ENCODE measurements at places on chromosomes 1 and 21.

GRCh38 chr21:46424039-46424591 lies 34.6 kb upstream of the DIP2A start:
- peak; percentile 23 for DNase-seq

- DNase-seq, result no peak
These were observed 516 bp upstream of the NMNAT2 start for GRCh38 chr1:183418696-183419095.

GRCh38 chr1:246003442-246003730 lies 503.7 kb downstream of the SMYD3 start:
- DNase-seq, result no peak

DNA sequence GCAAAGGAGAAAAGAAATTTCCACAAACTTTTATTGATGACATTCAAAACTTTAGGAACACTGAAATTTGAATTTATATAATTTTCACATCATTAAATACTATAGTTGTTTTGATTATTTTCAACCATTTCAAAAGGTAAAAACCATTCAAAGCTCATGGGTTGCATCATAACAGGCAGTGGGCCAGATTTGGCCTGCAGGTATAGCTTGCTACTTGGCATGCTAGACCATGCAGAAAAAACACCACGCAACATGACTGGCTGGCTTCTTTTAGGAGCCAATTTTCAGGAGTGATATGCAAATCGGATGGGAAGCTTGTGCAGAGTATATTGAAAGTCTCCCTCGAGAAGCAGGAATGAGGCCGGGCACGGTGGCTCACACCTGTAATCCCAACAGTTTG lies 144.8 kb downstream of the GLUL start:
- DNase-seq, result no peak

DNA sequence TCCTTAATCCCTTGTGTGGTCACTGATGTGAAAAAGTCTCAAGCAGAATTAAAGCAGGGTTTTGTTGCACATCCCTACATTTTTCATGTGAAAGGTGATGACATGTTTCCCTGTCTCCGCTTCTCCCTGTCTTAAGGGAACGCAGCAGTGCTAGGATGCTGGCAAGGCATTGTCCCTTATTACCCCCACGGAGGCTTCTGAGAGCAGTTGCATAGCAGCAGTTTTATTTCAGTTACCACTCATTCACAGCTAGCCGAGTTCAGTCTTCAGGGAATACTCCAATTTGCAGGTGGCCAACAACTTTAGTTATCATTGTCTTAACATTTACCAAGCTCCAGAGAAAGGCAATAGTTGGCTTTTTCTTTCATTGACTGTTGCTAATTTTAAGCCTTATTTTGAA lies 89.1 kb downstream of the CLEC20A start:
- DNase-seq, result no peak

- DNase-seq, result no peak
These were observed 210.7 kb upstream of the EDN2 start for GRCh38 chr1:41695118-41695745.

- no peak for DNase-seq
These were observed 115.1 kb downstream of the SPATA6 start for GRCh38 chr1:48356901-48357300.

DNA sequence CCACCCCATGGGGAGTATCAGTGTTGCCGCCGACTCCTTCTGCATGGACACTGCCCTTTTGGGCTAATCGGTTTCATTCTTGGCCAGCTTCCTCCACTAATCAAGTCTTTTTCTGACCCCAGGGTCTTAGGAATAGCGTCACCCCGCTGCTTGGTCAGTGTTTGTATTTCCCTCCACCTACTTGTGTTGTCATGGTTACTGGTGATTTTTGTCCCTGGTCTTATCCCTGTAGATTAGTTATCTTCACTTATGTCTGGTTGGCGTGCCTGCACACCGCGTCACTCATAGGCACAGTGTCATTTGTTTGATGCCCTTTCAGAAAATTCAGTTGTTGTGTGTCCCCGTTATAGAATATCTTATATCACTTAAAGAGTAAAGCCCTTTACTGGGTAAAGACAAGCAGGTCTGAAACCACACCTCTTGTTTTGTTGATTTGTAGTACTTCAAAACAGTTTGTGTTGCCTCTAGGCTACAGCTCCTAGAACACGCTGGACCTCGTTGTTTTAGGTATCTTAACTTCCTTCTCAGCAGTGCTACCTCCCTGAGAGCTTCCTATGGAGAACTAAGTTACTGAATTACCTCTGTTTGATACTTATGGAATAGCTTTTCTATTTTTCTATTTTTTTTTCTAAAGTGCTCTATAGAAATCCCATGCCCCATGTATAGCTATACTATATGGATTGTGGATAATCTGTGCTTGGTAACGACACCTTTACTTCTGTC lies 868 bp downstream of the PPP1R12B start:
- peak; percentile 17 for DNase-seq

DNA sequence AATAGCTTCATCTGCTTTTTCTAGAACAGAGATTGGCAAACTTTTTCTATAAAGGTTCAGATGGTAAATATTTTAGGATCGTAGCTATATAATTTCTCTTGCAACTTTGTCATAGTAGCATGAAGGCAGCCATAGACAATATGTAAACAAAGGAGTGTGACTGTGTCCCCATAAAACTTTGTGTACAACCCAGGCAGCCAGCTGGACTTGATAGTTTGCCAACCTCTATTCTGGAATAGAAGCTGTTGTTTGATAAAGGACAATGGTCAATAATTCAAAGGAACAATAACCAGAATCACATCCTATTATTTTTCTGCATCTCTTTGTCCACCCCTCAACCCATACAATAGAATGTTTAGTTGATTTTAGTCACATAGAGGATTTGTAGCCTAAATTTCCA lies 286.7 kb downstream of the LMX1A start:
- DNase-seq, result no peak

- DNase-seq, result no peak
These were observed 56.6 kb downstream of the SMYD2 start for GRCh38 chr1:214337511-214337910.

Measured in activated CD4-positive, alpha-beta memory T cell treated with anti-CD3 and anti-CD28 coated beads for 36 hours (primary cell).